ENCODE measurements at places on chromosomes 4 and X.

DNA sequence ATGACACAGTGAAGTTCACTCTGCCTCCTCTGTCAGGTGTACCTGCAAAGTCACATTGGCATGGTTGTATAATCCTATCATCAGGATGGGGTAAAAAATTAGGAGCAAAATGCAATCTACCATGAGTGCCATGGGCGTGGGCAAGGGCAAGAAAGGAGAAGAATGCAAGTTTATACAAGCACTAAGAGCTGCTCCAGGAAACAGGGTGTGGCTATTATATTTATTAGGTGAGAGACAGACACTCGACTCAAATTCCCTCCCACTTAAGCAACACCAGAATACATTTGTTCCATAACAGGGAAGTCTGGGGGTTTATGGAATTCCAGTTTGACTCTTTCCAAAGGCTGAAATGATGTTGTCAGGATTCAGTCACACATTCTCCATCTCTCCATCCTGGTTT lies 378.8 kb downstream of the BCOR start:
- H3K27ac ChIP-seq, result no peak overlapping the region
- no peak overlapping the region for H3K4me3 ChIP-seq
- DNase-seq, result no peak
- H3K4me1 ChIP-seq, result peaks cover 16% of the 10 kb centered on the region
- no peaks in the 10 kb centered on the region for H3K27me3 ChIP-seq
- H3K36me3 ChIP-seq, result no peaks in the 10 kb centered on the region

DNA sequence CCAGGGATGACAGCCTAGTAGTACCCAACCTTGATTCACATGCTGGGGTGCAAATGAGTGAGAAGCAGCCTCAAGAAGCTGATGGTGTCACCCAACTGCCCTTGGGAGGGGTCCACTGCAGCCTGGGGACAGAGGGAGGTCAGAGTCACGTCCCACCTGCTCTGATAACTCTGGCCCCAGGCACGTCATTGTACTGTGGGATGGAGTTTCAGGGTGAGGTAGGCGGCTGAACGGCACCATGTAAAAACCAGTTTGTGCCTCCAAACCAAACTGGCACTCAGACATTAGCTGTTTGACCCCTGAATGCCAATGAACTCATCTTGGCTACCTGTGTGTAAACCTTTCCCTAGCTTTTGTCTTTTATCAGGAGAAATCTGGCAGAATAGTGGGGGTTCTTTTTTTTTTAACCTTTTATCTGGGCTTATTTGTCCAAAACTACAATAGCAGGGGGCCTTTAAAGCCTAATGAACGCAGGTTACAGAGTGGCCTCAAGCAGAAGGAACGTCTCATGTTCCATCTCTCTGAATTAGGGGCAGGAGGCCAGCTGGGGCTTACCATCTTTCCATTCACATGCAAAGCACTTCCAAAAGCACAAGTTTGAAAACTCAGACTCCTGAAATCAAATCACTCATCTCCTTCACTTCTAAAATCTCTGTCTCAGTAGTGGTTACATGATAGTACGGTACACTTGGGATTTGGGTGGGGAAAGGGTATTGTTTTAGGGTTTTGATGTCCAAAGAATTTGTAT lies 89.4 kb downstream of the IRF2 start:
- peaks cover 77% of the 10 kb centered on the region for H3K4me1 ChIP-seq
- no peak overlapping the region for H3K4me3 ChIP-seq
- H3K36me3 ChIP-seq, result peaks cover 19% of the 10 kb centered on the region
- no peak for DNase-seq

- no peak overlapping the region for H3K4me3 ChIP-seq
- H3K27me3 ChIP-seq, result no peaks in the 10 kb centered on the region
- no peak for DNase-seq
Measured at GRCh38 chr4:40380647-40381046, 45.5 kb downstream of the CHRNA9 start.

- no peak for DNase-seq
- H3K4me3 ChIP-seq, result no peak overlapping the region
- H3K4me1 ChIP-seq, result no peaks in the 10 kb centered on the region
- no peaks in the 10 kb centered on the region for H3K36me3 ChIP-seq
- H3K27me3 ChIP-seq, result no peaks in the 10 kb centered on the region
Measured at GRCh38 chrX:3678328-3678727, 35.1 kb downstream of the PRKX start.

DNA sequence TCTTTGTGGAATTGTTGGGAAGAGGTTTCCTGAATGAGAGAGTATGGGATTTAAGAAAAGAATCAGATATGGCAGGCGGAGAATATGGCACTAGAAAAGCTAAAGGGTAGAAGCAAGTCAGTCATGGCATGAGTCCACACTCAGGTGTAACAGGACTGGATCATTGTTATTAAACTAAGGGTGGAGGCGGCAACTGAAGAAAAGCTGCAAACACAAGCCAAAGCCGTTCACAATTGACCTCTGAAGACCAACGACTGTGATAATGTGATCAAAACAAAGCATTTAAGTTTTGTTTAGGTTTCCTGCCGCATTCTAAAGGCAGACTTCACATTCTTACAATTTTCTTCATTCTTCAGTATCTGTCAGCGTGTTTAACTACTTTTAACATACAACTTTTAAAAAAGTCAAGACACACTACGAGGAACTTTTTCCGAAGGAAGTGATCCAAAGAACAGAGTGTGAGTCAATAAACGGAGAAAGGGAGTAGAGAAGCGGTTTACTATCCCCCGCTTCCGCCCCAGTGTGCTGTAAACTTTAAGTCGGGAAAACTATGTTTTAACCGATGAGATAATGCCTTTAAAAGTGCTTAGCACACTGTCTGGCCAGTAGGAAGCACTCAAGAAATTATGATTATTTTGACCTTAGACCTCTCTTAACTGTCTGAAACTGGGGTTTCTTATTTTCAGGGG lies 909 bp upstream of the SLAIN2 start:
- H3K4me3 ChIP-seq, result peak overlapping the region; percentile 95
- no peak for DNase-seq
- H3K27me3 ChIP-seq, result no peaks in the 10 kb centered on the region
- H3K27ac ChIP-seq, result peak overlapping the region; percentile 99
- H3K36me3 ChIP-seq, result no peaks in the 10 kb centered on the region
- peaks cover 34% of the 10 kb centered on the region for H3K4me1 ChIP-seq

- DNase-seq, result no peak
- H3K4me3 ChIP-seq, result no peak overlapping the region
- H3K4me1 ChIP-seq, result no peaks in the 10 kb centered on the region
- H3K27ac ChIP-seq, result no peak overlapping the region
- H3K36me3 ChIP-seq, result no peaks in the 10 kb centered on the region
Measured at GRCh38 chr4:15423285-15423711, 4.5 kb upstream of the C1QTNF7 start.

DNA sequence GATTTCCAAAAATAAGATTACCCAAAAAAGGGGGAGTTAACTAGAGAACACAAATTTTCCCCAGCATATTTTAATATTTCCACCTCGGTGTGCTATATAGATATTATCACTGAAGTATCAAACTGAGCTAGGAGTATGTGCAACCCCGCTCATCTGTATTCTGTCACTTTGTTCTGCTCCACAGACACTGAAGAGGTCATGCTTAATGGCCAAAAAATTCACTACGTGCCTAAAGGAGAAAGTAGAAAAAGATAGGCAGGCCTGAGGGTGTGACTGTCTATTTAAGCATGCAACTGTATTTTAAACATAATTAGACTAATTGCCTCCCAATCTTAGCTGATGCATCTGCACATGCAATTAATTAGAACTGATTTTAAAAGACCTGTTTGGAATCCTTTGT lies 24.5 kb downstream of the SH3RF1 start:
- DNase-seq, result no peak
- no peaks in the 10 kb centered on the region for H3K27me3 ChIP-seq
- H3K4me3 ChIP-seq, result no peak overlapping the region
- H3K27ac ChIP-seq, result no peak overlapping the region

GRCh38 chr4:128387600-128388351 lies 100.2 kb upstream of the PGRMC2 start:
- peaks cover 33% of the 10 kb centered on the region for H3K4me1 ChIP-seq
- peak overlapping the region; percentile 94 for H3K27ac ChIP-seq
- H3K4me3 ChIP-seq, result no peak overlapping the region
- H3K27me3 ChIP-seq, result no peaks in the 10 kb centered on the region
- no peak for DNase-seq

DNA sequence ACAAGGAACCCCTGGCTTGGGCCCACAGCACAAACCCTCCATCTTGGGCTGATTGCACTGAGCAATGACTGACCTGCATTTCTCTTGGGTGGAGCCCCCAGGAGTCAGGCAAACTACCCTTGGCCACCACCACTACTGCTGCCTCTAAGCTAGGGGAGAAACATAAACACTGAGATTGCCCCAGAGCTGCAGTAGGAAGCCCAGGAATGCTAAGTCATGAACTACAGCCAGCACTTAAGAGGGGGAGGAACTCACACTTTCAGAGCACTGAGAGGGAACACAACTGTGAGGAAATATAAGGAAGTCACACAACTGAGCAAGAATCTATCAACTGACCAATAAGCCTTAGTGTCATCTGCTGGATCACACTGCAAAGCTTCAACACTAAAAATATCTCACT lies 111.6 kb upstream of the PPP3CA start:
- no peaks in the 10 kb centered on the region for H3K27me3 ChIP-seq
- no peaks in the 10 kb centered on the region for H3K36me3 ChIP-seq
- no peaks in the 10 kb centered on the region for H3K4me1 ChIP-seq

GRCh38 chr4:121189326-121190215 lies 25.4 kb upstream of the TNIP3 start:
- no peak for DNase-seq
- no peaks in the 10 kb centered on the region for H3K36me3 ChIP-seq
- H3K4me3 ChIP-seq, result no peak overlapping the region
- no peak overlapping the region for H3K27ac ChIP-seq

GRCh38 chr4:104500442-104500841 lies 5.7 kb upstream of the CXXC4 start:
- no peak overlapping the region for H3K4me3 ChIP-seq
- peak overlapping the region; percentile 1 for H3K27ac ChIP-seq
- no peak for DNase-seq
- H3K27me3 ChIP-seq, result no peaks in the 10 kb centered on the region

DNA sequence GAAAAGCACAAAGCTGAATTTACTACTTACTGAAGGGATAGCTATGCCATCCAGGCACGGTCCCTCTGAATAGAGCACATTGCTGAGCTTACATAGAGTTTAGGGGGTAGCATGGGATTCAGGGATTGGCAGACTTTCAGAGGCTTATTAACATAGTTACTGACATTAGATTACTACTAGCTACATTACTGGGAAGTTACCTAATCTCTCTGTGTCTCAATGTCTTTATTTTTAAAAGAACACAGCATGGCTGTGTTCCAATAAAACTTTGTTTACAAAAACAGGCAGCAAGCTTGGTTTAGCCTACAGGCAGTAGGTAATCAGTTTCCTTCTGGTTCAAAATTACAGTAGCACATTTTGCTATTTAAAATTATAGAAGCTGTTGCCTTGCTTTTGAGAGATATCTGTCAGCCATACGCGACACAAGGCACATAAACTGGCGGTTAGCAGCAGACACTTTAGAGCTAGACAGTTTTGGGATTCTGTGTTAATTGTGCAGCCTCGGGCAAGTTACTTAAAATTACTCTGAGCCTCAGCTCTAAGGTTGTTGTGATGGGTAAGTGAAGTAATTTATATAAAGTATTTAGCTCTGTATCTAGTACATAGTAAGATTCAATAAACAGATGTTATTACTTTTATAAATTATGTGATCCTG lies 6.9 kb downstream of the KLHL8 start:
- H3K4me1 ChIP-seq, result no peaks in the 10 kb centered on the region
- no peaks in the 10 kb centered on the region for H3K27me3 ChIP-seq
- H3K36me3 ChIP-seq, result no peaks in the 10 kb centered on the region
- DNase-seq, result no peak

GRCh38 chr4:176548571-176548970 lies 228.8 kb downstream of the SPCS3 start:
- H3K27ac ChIP-seq, result no peak overlapping the region
- H3K36me3 ChIP-seq, result no peaks in the 10 kb centered on the region
- H3K4me3 ChIP-seq, result no peak overlapping the region
- no peak for DNase-seq

DNA sequence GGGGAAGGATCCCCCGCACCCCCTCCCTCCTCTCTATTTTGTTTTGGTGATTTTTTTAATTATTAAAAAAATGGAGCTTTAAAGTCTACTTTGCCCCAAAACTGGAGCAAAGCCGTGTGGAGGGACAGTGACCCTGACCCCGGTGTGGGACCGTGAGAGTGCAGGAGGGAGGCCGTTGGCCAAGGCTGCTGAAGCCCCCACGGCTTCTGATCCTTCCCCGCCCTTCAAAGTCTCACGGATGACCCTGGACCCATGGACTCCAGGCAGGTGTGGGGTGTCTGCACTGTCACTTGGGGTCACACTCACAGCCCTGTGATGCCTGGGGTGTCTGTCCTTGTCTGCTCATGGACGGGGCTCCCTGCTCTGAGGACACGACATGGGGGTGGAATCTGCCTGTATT lies 133.3 kb downstream of the CPZ start:
- DNase-seq, result no peak
- no peak overlapping the region for H3K27ac ChIP-seq
- H3K4me3 ChIP-seq, result no peak overlapping the region
- no peaks in the 10 kb centered on the region for H3K4me1 ChIP-seq
- no peaks in the 10 kb centered on the region for H3K36me3 ChIP-seq

- DNase-seq, result no peak
- no peaks in the 10 kb centered on the region for H3K36me3 ChIP-seq
- H3K27me3 ChIP-seq, result no peaks in the 10 kb centered on the region
- H3K27ac ChIP-seq, result no peak overlapping the region
- H3K4me3 ChIP-seq, result no peak overlapping the region
- no peaks in the 10 kb centered on the region for H3K4me1 ChIP-seq
Measured at GRCh38 chr4:150005537-150005936, 72.7 kb upstream of the DCLK2 start.

- H3K4me1 ChIP-seq, result no peaks in the 10 kb centered on the region
- DNase-seq, result no peak
- no peak overlapping the region for H3K4me3 ChIP-seq
- H3K36me3 ChIP-seq, result no peaks in the 10 kb centered on the region
Measured at GRCh38 chr4:5979981-5980380, 38.2 kb downstream of the C4orf50 start.

DNA sequence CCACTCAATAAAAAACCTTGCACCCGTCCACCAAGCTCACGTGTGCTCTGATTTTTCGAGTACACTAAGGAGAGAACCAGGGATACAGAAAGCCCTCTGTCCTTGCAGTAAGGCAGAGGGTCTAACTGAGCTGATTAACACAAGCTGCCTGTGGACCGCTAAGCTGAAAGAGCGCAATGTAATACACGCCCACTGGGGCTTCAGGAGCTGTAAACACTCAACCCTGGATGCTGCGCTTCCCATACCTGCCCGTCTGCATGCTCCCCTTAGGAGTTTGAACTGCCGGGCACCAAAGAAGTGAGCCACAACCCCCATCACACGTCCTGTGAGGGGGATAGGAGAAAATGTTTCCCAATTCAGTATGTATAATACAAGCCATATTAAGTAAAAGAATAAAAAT lies 664.8 kb downstream of the PCDH18 start:
- peaks cover 5% of the 10 kb centered on the region for H3K4me1 ChIP-seq
- H3K36me3 ChIP-seq, result no peaks in the 10 kb centered on the region
- no peak overlapping the region for H3K4me3 ChIP-seq
- no peak for DNase-seq
- H3K27me3 ChIP-seq, result no peaks in the 10 kb centered on the region

All from right atrium auricular region (tissue), 2 donors.